ENCODE measurements at places on chromosomes 1 and 21. TPM values are rescaled to one million over a fixed set of nuclear protein-coding genes. Genes with fewer than 3 reads are reported as not detected.

The ADAMTS4 gene
- not detected for total RNA-seq

The GRIK1 gene
- not detected for total RNA-seq

The UQCRHL gene
- total RNA-seq, result 6.5 TPM

The NBL1 gene
- 39.0 TPM for total RNA-seq

The FCRL6 gene
- total RNA-seq, result not detected

The ABCA4 gene
- 0.06 TPM for total RNA-seq

The ANKRD34A gene
- 0.11 TPM for total RNA-seq

The CLCA2 gene
- total RNA-seq, result not detected

The OPRD1 gene
- 0.05 TPM for total RNA-seq
